Hepatocyte (in vitro differentiated cells): ENCODE measurements at places on chromosomes 12 and 14.

DNA sequence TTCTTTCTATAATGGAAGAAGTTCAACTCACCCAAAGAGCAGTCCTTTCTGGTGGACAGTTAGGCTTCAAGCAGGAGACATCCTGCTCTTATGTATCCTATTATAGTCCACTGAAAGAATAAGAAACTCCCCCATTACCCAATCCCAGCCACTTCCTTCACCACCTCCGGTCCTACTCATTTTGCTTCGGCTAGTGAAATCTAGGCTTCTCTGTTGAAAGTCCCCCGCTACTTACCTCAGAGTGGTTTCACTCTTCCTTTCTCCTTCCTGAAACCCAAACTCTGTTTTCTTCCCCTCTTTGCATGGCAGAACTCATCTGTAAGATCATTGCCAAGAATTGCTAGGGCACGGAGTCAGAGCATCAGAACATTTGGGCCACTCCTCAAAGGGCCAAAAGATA lies at the start of gene GPR84:
Gene GPR84 (minus strand): TSS at position 74 of the 400 bp plus-strand sequence. CDS start 635 bp downstream, outside the sequence.
- H3K36me3 ChIP-seq, result no peaks in the 10 kb centered on the region
- no peak within 1 kb of the TSS for H3K27ac ChIP-seq
- H3K27me3 ChIP-seq, result peaks cover 3% of the 10 kb centered on the region
- H3K4me1 ChIP-seq, result peaks cover 19% of the 10 kb centered on the region
- no peak within 1 kb of the TSS for H3K4me3 ChIP-seq

GRCh38 chr12:113196990-113197389 lies 11.5 kb downstream of the RITA1 start:
- H3K36me3 ChIP-seq, result no peaks in the 10 kb centered on the region
- DNase-seq, result peak; percentile 84
- no peak overlapping the region for H3K4me3 ChIP-seq
- no peaks in the 10 kb centered on the region for H3K27me3 ChIP-seq
- no peaks in the 10 kb centered on the region for H3K4me1 ChIP-seq

GRCh38 chr12:79439175-79439825 lies 251.5 kb downstream of the PAWR start:
- no peak for DNase-seq
- no peaks in the 10 kb centered on the region for H3K27me3 ChIP-seq
- no peaks in the 10 kb centered on the region for H3K36me3 ChIP-seq
- peaks cover 9% of the 10 kb centered on the region for H3K4me1 ChIP-seq

DNA sequence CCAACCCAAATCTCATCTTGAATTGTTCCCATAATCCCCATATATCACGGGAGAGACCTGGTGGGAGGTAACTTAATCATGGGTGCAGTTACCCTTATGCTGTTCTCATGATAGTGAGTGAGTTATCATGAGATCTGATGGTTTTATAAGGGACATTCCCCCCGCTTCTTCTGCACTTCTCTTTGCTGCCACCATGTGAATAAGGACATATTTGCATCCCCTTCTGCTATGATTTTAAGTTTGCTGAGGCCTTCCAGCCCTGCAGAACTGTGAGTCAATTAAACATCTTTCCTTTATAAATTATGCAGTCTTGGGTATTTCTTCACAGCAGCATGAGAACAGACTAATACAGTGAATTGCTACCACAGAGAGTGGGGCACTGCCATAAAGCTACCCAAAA lies 179.1 kb downstream of the LRIG3 start:
- DNase-seq, result no peak
- no peak overlapping the region for H3K4me3 ChIP-seq
- H3K36me3 ChIP-seq, result no peaks in the 10 kb centered on the region
- H3K27me3 ChIP-seq, result no peaks in the 10 kb centered on the region
- no peaks in the 10 kb centered on the region for H3K4me1 ChIP-seq

DNA sequence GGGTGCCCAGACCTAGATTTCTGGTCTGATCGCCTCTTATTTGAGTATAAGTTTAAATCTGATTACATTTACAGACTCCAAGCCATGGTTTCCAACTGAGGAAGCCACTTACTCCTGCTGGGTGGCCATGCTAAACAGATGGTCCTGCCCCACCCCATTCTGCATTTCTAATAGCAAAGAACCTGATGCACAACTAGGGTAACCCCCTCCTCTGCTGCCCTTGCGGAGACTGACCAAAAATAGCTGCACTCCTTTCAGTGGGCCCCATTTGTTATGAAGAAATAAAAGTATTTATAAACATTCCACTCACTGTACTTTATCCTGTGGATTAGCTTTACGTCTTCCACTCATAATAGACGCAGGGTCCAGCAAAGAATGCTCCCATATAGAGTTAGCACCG lies 6.8 kb downstream of the GIT2 start:
- H3K4me1 ChIP-seq, result peaks cover 14% of the 10 kb centered on the region
- DNase-seq, result no peak
- H3K4me3 ChIP-seq, result no peak overlapping the region
- H3K27me3 ChIP-seq, result no peaks in the 10 kb centered on the region
- no peaks in the 10 kb centered on the region for H3K36me3 ChIP-seq

- no peak overlapping the region for H3K27ac ChIP-seq
- no peaks in the 10 kb centered on the region for H3K36me3 ChIP-seq
- no peak overlapping the region for H3K4me3 ChIP-seq
- DNase-seq, result no peak
These were observed 10.4 kb downstream of the ISCA2 start for GRCh38 chr14:74503938-74504335.

DNA sequence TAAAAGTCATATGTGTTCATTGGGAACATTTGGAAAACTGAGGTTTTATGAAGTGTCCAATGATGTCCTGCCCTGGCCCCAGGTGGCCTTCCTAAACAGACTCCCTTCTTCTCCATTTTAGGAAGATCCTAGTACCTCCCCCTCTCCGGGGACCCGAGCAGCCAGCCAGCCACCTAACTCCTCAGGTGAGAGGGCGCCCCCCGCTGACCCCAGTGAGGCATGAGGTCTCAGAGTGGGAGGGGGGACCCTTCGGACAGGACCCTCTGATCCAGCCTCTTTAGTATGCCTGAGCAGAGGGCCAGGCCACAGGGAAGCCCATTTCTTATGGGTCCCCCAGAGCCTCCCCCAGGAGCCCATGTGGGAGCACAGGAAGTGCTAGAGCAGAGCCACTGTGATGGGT lies 23.7 kb downstream of the DEGS2 start:
- H3K27me3 ChIP-seq, result no peaks in the 10 kb centered on the region
- no peak overlapping the region for H3K4me3 ChIP-seq
- no peak overlapping the region for H3K27ac ChIP-seq
- no peaks in the 10 kb centered on the region for H3K36me3 ChIP-seq
- no peak for DNase-seq

GRCh38 chr14:100577986-100578431 lies 9.2 kb downstream of the BEGAIN start:
- H3K27ac ChIP-seq, result no peak overlapping the region
- H3K4me1 ChIP-seq, result no peaks in the 10 kb centered on the region
- no peak overlapping the region for H3K4me3 ChIP-seq

- H3K4me1 ChIP-seq, result peaks cover 4% of the 10 kb centered on the region
- DNase-seq, result no peak
- H3K36me3 ChIP-seq, result no peaks in the 10 kb centered on the region
- no peaks in the 10 kb centered on the region for H3K27me3 ChIP-seq
These were observed 4.7 kb upstream of the TUBA1C start for GRCh38 chr12:49260166-49260565.

DNA sequence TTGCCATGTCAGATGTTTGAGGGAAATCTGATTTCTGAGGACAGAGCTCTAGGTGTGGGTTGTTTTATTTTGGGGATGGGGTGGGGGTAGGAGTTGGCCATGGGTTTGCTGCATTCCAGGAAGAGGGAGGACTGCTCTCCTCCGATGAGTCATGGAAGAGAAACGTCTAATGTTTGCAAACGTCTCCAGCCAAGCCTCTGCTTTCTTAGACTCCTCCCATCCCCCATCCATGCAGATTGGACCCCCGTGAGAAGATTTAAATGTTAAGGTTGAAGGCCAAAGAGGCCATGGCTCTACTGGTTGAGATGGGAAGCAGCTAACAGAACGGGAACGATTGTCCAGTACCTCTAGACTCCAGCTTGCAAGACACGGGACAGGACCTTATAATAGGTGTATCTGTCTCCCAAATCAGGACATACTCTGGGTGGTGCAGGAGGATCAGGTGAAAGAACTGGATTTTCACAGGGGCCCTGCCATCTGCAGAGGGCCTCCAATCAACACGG lies 11.4 kb upstream of the ATP2A2 start:
- peaks cover 26% of the 10 kb centered on the region for H3K4me1 ChIP-seq
- DNase-seq, result peak; percentile 68
- H3K4me3 ChIP-seq, result no peak overlapping the region
- H3K36me3 ChIP-seq, result no peaks in the 10 kb centered on the region
- H3K27me3 ChIP-seq, result no peaks in the 10 kb centered on the region

DNA sequence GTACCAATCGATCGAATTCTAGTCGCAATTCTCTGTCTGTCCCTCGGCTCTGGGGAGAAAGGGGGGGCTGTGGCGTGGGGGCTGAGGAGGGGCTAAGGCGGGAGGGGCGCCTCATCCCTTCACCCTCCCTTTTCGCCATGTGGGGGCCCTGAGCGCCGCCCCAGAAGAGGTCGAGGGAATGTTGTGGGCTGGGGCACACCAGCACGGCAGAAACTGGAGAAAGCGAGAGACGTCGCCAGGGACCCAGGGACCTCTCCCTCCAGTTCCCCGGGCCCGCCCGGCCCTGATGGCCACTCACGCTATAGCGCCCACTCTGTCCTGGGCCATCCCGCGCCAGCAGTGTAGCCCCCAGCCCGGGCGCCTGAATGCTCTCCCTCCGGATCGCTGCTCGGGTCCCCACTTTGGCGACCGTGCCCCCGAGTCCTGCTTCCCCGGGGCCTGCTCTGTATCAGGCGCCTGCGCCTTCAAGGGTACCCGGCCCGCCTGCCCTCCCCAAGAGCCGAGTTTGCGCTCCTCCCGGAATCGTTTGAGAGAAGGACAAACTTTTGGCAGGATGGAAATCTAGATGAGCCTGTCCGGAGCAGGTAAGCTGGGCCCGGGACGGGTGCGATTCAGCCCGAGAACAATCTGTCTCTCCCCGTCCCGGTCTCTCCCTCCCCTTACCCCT lies 62.6 kb downstream of the SMUG1 start:
- peaks cover 39% of the 10 kb centered on the region for H3K27me3 ChIP-seq
- peaks cover 8% of the 10 kb centered on the region for H3K4me1 ChIP-seq
- no peaks in the 10 kb centered on the region for H3K36me3 ChIP-seq
- peak overlapping the region; percentile 48 for H3K27ac ChIP-seq

DNA sequence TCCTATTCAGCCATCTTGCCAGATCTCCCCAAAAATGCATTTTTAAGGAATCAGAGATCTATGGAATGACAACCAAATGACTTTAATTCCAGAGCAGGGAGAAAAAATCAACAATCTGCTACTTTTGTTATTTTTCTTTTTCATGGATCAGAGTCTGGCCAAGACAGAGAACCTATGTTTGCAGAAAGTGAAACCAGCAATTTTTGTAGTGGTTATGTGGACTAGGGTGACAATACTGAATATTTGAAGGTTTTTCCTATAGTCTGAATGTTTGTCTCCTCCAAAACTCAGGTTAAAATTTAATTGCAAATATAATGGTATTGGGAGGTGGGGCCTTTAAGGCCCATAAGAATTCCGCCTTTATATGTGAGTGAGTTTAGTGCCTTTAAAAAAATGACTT lies 30.9 kb downstream of the KLRK1 start:
- no peaks in the 10 kb centered on the region for H3K36me3 ChIP-seq
- no peak overlapping the region for H3K27ac ChIP-seq
- H3K4me3 ChIP-seq, result no peak overlapping the region
- H3K27me3 ChIP-seq, result no peaks in the 10 kb centered on the region

GRCh38 chr12:104263580-104264358 lies 39.8 kb upstream of the EID3 start:
- no peaks in the 10 kb centered on the region for H3K36me3 ChIP-seq
- H3K27ac ChIP-seq, result no peak overlapping the region
- no peaks in the 10 kb centered on the region for H3K27me3 ChIP-seq
- no peak overlapping the region for H3K4me3 ChIP-seq
- no peak for DNase-seq

GRCh38 chr12:128817111-128818015 lies 6.4 kb downstream of the SLC15A4 start:
- H3K36me3 ChIP-seq, result no peaks in the 10 kb centered on the region
- DNase-seq, result peak; percentile 40
- no peak overlapping the region for H3K4me3 ChIP-seq
- no peaks in the 10 kb centered on the region for H3K27me3 ChIP-seq

DNA sequence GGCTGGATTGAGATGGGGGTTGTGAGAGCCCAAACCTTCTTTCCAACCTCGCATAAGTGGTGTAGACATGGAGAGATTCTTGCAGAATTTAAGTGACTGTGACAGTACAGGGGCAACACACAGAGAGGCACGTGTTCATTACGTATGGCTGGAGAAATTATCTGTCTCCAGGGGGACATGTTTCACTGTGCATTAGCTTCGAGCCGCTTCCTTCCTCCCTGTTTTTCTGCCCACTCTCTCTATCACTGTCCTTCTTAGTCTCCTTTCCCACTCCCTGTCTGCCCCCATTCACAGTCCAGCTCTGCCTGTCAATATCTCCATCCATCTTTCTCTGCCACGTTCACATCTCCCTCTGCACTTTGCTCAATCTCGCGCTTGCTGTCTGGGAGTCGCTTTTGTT lies 11.5 kb upstream of the C14orf93 start:
- H3K4me3 ChIP-seq, result no peak overlapping the region
- H3K27me3 ChIP-seq, result no peaks in the 10 kb centered on the region
- H3K4me1 ChIP-seq, result peaks cover 13% of the 10 kb centered on the region
- H3K36me3 ChIP-seq, result peaks cover 3% of the 10 kb centered on the region

GRCh38 chr14:43005807-43006206 lies 1399.1 kb downstream of the LRFN5 start:
- DNase-seq, result no peak
- no peak overlapping the region for H3K4me3 ChIP-seq
- no peaks in the 10 kb centered on the region for H3K4me1 ChIP-seq
- H3K36me3 ChIP-seq, result no peaks in the 10 kb centered on the region

DNA sequence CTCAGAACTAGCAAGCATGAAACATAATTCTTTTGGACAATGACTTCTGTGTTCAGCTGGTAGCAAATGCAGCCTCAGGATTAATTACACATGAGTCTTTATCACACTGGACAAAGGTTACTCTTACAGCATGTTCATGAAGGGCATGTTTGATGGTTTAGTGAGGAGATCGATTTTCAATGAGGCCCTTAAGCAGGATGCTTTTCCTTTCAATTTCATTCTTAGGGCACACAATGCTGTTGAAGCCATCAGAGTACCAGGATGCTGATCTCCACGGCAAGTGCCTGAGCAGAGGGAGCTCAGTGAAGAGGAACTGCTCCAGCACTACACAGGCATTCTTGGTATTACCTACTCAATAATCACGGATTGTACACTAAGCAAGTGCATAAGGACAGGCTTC lies 542.0 kb downstream of the SNAPC1 start:
- no peaks in the 10 kb centered on the region for H3K36me3 ChIP-seq
- peak; percentile 25 for DNase-seq
- H3K4me3 ChIP-seq, result no peak overlapping the region
- H3K27ac ChIP-seq, result no peak overlapping the region
- H3K27me3 ChIP-seq, result no peaks in the 10 kb centered on the region

GRCh38 chr12:109999983-110000505 lies 814 bp downstream of the ANKRD13A start:
- H3K4me3 ChIP-seq, result peak overlapping the region; percentile 91
- H3K27me3 ChIP-seq, result no peaks in the 10 kb centered on the region
- H3K4me1 ChIP-seq, result peaks cover 10% of the 10 kb centered on the region
- H3K36me3 ChIP-seq, result no peaks in the 10 kb centered on the region
- peak overlapping the region; percentile 16 for H3K27ac ChIP-seq
